Omental fat pad (tissue), 4 donors: ENCODE measurements at places on chromosomes 3 and 15.

DNA sequence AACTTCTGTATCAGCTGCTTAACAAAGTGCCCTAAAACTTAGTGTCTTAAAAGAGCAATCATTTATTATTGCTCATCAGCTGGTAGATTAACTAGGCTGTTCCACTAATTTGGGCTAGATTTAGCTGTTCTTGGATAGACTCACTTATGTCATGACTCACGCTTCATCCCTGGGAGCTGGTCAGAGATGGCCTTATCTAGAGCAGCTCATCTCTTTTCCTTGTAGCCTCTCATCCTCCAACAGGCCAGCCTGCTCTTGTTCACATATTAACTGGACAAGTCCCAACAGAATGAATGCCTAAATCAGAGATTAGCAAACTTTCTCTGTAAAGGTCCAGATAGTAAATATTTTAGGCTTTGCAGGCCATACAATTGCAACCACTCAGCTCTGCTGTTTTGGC, 66.9 kb upstream of the PLAAT1 start:
- no peak for DNase-seq

DNA sequence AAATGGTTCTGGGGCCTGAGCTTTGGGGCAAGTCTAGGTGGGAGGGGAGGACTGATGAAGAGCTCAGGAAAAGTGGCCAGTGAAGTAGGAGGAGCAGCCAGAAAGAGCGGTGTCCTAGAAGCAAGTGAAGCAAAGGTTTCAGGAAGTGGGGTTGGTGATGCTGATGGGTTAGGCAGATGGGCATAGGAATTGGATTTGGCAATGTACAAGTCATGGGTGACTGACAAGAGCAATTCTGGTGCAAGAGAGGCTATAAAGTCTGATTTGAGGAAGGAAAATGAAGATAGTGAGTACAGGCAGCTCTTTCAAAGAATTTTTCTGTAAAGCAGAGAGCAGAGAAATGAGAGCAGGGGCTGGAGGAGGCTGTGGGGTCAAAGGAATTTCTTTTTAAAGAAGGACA, 19.7 kb downstream of the ALPK3 start:
- no peak for DNase-seq

DNA sequence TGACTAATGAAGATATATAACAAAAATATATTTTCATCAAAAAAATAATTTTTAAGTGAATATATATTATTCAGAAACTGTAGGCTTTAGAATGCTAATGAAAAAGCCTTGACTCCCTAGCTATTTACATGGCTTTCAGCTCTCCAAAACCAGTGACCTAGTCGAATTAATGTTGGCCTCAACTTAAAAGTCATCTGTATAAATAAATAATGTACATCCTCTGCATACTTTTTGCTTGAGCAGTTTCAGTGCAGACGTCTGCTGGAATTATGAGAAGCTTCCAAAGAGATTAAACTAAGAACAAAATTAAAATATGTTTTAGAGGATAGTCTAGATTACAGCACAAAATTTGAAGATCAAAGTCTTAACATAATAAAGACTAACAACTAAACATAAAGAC, 520.4 kb upstream of the ALCAM start:
- DNase-seq = no peak

- no peak for DNase-seq
These were observed 63.7 kb downstream of the EDEM1 start for GRCh38 chr3:5251196-5251583.

- DNase-seq = no peak
These were observed 2.8 kb upstream of the CLDND1 start for GRCh38 chr3:98525494-98525893.

DNA sequence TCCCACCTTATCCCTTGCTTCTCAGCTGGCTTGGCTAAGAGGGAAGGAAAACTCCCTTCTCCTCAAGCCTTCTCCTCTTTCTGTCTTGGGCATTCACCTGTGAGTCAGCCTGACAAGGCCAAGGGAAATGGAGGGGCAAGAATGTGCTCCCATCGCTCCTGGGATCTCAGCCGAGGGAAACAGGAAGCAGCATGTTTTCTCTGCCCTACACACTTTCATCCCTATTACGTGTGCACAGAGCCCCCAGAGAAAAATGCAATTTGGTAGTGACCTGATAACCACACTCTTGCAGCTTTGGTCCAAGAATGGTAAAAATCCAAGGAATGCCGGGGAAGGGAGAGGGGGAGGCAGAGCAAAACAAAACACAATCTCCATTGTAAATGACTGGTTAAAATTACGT, 32.9 kb upstream of the MTMR10 start:
- no peak for DNase-seq

GRCh38 chr15:41634072-41634626, 26.1 kb upstream of the MGA start:
- no peak for DNase-seq

DNA sequence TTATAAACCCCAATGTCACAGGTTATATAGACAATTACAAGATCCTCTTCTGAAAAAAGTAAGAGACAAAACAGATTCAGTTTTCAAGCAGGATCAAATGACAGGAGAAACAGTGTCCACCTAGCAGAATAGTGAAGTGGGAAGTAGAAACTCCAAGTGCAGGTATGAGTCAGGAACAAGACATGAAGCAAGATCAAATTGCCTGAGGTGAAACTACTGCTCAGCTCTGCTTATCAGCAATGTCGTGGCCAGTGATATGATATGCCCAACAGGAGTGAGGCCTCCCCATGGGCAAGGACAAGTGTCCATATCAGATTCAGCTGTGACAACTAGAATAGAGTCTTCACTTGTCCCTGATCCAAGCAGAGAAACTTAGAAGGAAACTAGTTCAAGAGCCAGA, 100.0 kb downstream of the ZMAT3 start:
- DNase-seq = no peak

- no peak for DNase-seq
These were observed 59.7 kb upstream of the TBL1XR1 start for GRCh38 chr3:177257006-177257405.

GRCh38 chr15:50377867-50378751, 23.1 kb upstream of the GABPB1 start:
- DNase-seq = no peak

DNA sequence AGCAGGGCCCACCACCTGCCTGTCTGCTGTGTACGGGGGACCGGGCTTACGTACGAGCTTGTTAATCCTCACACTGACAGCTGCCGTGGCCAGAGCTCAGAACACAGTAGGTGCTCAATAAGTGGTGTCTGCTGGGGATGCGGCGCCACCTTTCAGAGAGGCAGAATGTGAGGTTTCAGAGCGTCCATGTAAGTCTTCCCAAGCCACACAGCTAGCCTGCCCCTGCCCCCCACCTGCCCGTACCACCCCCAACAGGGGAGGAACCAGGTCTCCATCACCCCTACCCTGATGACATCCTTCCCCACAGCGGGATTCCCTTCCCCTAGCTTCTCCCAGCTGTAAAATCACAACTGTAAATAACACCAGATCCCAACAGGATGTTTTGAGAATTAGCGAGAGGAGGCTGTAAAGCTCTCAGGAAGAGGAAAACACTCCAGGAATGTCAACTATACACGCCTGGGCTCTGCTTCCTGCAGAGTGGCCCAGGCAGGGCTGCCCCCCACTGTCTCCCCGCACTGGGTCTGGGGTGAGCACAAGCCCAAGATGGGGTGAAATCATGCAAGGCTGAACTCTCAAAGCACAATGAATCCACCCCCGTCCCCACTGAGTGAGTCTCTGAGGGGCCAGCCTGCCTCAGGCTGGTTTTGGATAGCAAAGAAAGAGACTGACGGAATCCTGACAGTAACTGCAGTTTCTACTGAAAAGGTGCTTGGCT, 250.1 kb upstream of the LYSMD4 start:
- no peak for DNase-seq

GRCh38 chr3:47715928-47716327, 65.8 kb downstream of the SMARCC1 start:
- no peak for DNase-seq

DNA sequence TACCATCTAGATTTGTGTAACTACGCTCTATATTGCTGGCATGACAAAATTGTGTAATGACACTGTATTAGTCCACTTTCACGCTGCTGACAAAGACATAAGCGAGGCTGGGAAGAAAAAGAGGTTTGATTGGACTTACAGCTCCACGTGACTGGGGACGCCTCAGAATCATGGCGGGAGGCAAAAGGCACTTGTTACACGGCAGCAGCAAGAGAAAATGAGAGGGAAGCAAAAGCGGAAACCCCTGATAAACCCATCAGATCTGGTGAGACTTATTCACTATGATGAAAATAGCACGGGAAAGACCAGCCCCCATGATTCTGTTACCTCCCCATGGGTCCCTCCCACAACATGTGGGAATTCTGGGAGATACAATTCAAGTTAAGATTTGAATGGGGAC, 905.7 kb downstream of the DIPK2A start:
- no peak for DNase-seq

- no peak for DNase-seq
These were observed 339.4 kb downstream of the CLSTN2 start for GRCh38 chr3:140274429-140274828.

DNA sequence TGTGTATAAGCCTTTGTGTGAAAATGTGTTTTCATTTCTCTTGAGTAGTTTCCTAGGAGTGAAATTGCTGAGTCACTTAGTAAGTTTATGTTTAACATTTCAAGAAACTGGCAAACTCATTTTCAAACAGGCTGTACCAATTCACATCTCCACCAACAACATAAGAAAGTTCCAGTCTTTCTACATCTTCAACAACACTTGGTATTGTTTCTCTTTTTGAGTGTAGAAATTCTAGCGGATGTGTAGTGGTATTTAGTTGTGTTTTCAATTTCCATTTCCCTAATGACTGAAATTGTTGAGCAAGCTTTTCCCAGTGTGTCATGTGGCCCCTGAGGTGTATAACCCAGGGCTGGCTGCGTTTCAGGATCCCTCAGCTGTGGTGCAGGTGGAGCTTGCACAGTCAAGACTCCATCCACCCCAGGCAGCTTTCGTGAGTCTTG, 258.5 kb downstream of the PDCD6IP start:
- no peak for DNase-seq

- no peak for DNase-seq
These were observed 18.8 kb downstream of the HEMK1 start for GRCh38 chr3:50587806-50588758.

DNA sequence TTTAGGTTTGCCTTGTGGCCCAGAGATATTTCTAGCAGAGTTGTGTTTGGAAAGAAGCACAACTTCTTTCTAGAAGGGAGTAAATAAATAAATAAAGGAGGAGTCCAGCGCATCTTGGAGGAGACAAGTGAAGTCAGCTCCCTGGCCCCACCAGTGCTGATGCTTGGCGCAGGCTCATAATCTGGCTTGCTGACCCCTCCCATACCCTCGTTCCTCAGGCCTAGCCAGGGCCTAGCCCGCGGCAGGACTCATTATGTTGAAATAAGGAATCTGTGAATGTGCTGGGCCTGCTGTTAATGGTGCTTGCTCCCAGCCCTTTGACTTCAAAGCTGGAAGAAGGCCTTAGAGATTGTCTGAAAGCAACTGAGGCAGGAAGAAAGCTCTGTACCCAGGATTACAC, 3.1 kb downstream of the ZNF710 start:
- DNase-seq = no peak

GRCh38 chr3:75248974-75249373, 415.2 kb upstream of the FRG2C start:
- DNase-seq = no peak

GRCh38 chr15:76815421-76815820, 89.7 kb downstream of the SCAPER start:
- DNase-seq = no peak

- DNase-seq = no peak
These were observed 78.5 kb upstream of the CHD2 start for GRCh38 chr15:92821491-92822116.

DNA sequence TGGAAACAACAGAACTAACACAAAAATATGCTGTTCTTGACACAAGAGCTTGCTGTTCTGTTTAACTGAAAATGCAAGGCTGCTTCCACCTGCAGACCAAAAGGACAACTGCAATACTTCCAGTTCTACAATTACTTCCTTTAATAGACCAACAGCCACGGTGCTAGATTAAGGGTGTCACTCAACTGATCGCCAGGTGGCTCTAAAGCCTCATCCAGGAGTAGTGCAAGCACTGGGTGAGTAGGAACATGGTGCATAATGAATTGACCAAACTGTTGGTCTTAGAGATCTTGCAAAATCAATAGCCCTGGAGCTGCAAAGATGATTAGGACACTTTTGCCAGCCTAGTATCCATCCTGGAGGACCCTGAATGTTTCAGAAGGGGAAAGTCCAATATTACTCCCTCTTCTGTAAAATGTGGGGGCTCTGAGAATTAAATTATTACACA, 3.6 kb upstream of the CLDN16 start:
- DNase-seq = no peak

GRCh38 chr15:98666441-98666840, 18.1 kb downstream of the IGF1R start:
- no peak for DNase-seq

DNA sequence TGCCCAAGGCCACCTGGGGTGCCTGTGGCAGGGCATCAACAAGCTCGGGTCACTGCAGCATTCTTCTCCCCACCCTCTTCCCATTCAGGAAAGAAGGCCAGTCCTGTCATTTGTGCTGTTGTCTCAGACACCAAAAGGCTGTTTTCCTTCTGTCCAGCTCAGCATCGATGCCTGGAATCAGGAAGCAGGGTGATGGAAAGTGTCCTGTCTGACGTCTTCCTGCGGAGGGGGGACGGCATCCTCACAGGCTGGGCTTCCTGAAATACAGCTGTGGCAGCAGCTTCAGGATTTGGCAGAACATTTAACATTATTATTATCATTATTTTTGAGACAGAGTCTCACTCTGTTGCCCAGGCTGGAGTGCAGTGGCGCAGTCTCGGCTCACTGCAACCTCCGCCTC, 33.0 kb upstream of the ANKDD1A start:
- DNase-seq = no peak

- DNase-seq = no peak
These were observed 46.2 kb downstream of the IGSF11 start for GRCh38 chr3:118988198-118989130.

DNA sequence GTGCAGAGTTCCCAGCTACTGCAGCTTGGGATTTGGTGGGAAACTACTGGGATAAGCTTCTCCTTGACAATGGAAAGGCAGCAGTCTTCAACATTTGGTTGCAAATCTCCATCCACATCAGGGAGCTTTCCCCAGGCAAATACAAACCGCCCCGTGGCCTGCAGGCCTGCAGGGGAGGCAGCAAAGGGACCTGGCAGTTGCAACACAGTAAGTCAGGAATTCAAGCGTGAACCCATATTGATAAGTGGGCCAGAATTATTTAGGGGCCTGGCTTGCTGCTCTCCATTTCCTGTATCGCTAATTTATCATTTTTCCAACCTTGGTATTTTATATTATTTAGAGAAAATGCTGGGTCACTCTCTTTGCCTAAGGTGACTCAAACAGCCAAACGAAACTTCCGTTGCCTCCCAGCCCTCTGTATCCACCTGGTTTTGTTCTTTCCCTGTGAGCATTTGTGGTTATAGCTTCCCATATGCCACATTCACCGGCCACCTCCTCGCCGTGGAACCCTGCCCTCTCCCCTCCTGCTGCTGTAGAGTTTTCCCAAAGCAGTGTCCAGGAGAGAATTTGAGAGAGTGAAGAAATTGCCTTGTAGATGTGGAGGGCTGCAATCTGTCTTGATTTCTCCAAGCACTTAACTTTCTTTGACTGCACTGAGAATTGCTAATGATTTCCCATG, 34.8 kb downstream of the B3GALNT1 start:
- no peak for DNase-seq
